ENCODE measurements at places on chromosomes 2 and 18. TPM values are rescaled to one million over a fixed set of nuclear protein-coding genes. Genes with fewer than 3 reads are reported as not detected.

LYPD1 gene
- 81.1 TPM for total RNA-seq

PPP1R1C gene
- total RNA-seq = 3.1 TPM

RTN4 gene
- total RNA-seq = 362 TPM

TOGARAM2 gene
- 2.6 TPM for total RNA-seq

EMILIN1 gene
- total RNA-seq = 2.4 TPM

FARP2 gene
- total RNA-seq = 48.7 TPM

DARS1 gene
- 57.9 TPM for total RNA-seq

TXNDC2 gene
- not detected for total RNA-seq

FER1L5 gene
- 1.4 TPM for total RNA-seq

DTNA gene
- total RNA-seq = 86.1 TPM

DSG2 gene
- total RNA-seq = 4.7 TPM

ACADL gene
- total RNA-seq = 4.7 TPM

MYO5B gene
- total RNA-seq = 5.5 TPM

GMCL1 gene
- total RNA-seq = 16.2 TPM

RNU2-63P gene
- not detected for total RNA-seq

SLC9A4 gene
- total RNA-seq = not detected

PSMA8 gene
- total RNA-seq = not detected

CACNB4 gene
- 75.6 TPM for total RNA-seq

SULT1C4 gene
- 20.7 TPM for total RNA-seq

DHRS9 gene
- total RNA-seq = 0.64 TPM

CELF4 gene
- total RNA-seq = 62.9 TPM

FBXO41 gene
- 17.1 TPM for total RNA-seq

CBLN2 gene
- 42.6 TPM for total RNA-seq

C2orf78 gene
- not detected for total RNA-seq

RTP5 gene
- 1.3 TPM for total RNA-seq

CEP68 gene
- 40.0 TPM for total RNA-seq

RIT2 gene
- 9.5 TPM for total RNA-seq

ATP6V1C2 gene
- 1.5 TPM for total RNA-seq

CAPN14 gene
- 2.8 TPM for total RNA-seq

LYPD6B gene
- 0.91 TPM for total RNA-seq

CTDSP1 gene
- total RNA-seq = 19.3 TPM

CFAP221 gene
- total RNA-seq = 5.6 TPM

MSTN gene
- 5.2 TPM for total RNA-seq

KLHL29 gene
- 34.0 TPM for total RNA-seq

SPHKAP gene
- 17.6 TPM for total RNA-seq

DNAH6 gene
- 9.5 TPM for total RNA-seq

CHRND gene
- 0.18 TPM for total RNA-seq

RNF181 gene
- total RNA-seq = 39.8 TPM

WDFY1 gene
- 58.1 TPM for total RNA-seq

SKOR2 gene
- total RNA-seq = 19.9 TPM

M1AP gene
- total RNA-seq = 0.36 TPM

STK39 gene
- 37.4 TPM for total RNA-seq

ACMSD gene
- total RNA-seq = not detected

Measured in cerebellum (tissue), 4 donors.